ENCODE measurements at places on chromosomes 16 and 17.

DNA sequence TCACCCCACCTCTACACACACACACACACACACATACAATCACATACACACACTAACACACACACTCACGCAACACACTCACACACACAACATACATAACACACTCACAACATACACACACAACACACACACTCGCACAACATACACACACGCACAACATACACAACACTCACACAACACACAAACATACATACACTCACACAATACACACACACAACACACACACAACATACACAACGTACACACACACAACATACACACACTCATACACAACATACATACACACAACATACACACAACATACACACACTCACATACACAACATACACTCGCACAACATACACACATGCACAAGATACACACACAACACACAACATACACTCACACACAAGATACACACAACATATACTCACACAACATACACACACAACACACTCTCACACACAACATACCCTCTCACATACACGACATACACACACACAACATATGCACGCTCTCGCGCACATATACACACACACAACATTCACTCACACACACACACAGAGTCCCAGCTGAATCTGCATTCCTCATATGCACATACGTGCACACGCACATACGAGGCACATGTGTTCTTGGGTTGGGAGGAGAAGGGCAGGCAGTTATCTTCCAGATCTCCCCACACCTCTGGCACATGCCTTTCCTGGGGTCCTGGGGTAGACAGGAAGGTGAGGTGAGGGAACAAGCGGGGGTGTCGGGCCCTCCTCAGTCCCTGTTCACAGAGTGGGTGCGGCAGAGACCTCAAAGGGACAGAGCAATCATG lies 1.1 kb downstream of the ASGR2 start:
- no peak for DNase-seq

DNA sequence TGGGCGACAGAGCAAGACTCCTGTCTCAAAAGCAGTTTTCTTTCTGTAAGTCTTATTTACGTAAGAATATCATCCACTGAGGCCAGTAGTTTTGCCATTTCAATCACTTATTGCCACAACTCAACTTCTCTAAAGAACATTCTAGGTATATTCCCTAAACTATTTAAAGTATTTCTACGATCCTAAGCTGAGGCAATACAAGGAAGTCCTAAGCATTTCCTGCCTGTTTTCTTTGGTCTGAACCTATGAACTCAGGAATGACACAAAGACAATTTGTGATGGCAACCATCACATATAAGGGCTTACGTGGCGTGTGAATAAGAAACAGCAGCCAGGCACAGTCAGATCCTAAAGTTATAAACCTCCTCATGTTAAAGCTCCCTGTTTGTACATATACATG lies 14.2 kb downstream of the USP36 start:
- DNase-seq = no peak

GRCh38 chr17:14664511-14664910 lies 363.6 kb downstream of the HS3ST3B1 start:
- DNase-seq = no peak

DNA sequence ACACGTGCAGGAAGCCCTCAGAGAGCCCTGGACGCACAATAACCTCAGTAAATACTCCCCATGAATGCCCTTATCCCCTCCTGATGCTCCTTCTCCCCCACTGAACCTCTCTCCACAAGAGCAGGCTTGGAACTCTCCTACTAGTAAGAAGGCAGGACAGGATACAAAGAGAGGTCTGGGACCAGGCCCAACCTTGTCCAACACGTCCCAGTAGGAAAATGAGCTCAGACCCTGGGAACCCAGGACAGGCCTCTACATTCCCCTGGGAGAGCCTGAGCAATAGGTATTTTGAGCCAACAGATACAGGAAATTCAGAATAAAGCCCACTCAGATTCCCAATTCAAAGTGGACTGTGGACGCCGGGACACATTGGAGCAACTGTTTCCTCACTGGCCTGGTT lies 19.2 kb downstream of the ZNF423 start:
- no peak for DNase-seq

DNA sequence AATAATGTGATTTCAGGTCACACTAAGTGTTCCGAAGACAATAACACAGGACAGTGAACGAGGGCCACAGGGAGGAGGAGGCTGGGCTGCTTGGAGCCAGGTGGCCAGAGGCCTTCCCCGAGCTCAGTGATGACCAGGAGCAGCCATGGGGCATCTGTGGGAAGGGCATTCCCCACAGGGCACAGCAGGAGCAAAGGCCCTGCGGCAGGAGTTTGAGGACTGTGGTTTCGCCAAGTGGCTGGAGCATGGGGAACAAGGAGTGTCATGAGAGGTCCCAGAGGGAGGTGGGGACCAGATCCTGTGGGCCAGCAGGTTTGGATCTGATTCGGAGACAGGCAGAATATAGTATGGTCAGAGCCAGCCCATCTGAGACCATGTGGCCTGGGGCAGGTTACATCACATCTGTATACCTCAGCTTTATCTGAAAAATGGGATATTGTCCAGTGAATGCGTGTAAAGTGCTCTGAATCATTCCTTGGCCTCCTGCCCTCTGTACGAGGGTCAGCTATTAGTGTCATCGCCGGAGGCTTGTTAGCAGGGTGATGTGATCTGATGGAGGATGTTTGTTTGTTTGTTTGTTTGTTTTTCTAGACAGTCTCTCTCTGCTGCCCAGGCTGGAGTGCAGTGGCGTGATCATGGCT lies 176.8 kb downstream of the KATNIP start:
- DNase-seq = no peak

DNA sequence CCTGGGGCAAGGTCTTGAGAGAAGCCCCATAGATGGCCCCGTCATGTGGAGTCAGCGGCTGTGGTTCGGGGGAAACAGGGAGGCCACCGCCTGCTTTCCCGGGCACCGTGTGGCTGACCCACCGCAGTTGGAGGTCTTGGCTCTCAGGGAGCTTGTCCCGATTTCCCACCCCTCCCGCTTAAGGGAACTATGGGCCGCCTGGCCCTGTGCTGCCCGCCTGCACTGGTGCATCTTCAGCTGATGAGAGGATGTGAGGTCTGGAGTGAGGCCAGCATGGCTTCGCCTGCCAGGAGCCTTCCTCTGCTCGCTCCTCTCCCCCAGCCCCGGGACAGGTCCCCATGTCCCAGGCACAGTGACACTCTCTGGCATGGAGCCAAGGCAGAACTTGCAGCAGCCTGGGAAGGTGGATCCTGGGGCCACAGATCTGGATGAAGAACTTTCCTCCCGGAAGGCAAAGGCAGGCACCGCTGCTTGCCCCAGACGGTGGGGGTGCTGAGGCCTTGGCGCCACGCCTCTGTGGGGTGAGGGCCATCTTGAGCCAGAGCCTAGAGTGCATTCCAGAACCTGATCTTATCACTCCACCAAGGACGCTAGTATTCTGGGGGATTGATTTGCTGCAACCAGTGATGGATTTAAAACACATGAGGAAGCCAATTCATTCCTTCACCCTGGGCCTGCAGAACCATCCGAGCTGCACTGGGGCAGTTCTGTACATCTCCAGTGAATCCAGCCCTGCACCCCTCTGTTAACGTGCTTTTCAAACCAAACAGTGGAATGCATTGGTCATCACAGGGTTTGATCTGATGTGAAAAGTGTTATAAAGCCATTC lies 178.6 kb upstream of the TNRC6C start:
- no peak for DNase-seq

DNA sequence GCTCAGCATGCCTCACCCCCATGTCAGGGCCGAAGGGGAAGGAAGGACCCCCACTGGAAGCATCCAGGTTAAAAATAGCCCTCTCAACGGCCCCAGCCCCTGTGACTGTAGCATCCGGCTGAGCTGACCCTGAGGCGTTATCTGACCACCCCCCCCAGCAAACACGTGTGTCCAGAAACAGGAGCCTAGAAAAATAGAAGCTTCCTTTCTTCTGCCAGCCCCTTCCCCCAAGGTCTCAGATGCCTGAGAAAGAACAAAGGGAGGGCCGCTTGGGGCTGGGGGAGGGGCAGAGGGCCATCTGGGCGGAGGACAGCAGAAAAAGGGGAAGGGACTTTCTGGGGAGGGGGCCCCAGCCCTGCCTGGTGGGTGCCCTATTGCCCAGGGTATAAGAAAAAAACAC lies 55.8 kb downstream of the ACTG1 start:
- peak; percentile 57 for DNase-seq

- DNase-seq = no peak
These were observed 86.8 kb downstream of the NTN1 start for GRCh38 chr17:9108146-9108545.

GRCh38 chr17:75011401-75012095 lies 922 bp upstream of the MRPL58 start:
- no peak for DNase-seq

Data from endothelial cell (in vitro differentiated cells).